CD4-positive, alpha-beta memory T cell (primary cell): ENCODE measurements at places on chromosomes 5 and 9. TPM values are rescaled to one million over a fixed set of nuclear protein-coding genes. Genes with fewer than 3 reads are reported as not detected.

Gene P4HA2
- 0.14 TPM for polyA plus RNA-seq

Gene UAP1L1
- 0.81 TPM for polyA plus RNA-seq

Gene HRCT1
- not detected for polyA plus RNA-seq

Gene PCA3
- not detected for polyA plus RNA-seq

Gene TPPP
- 0.36 TPM for polyA plus RNA-seq

Gene RANBP3L
- not detected for polyA plus RNA-seq

Gene BHMT2
- not detected for polyA plus RNA-seq

Gene PKD2L2
- polyA plus RNA-seq: 0.22 TPM

Gene TMEM252
- not detected for polyA plus RNA-seq

Gene DIRAS2
- not detected for polyA plus RNA-seq

Gene CNTFR
- polyA plus RNA-seq: not detected

Gene CDH9
- not detected for polyA plus RNA-seq

Gene PCDHB4
- polyA plus RNA-seq: not detected

Gene PRDM9
- polyA plus RNA-seq: not detected

Gene DMRT3
- not detected for polyA plus RNA-seq

Gene EIF4EBP3
- 31.9 TPM for polyA plus RNA-seq

Gene LCN12
- polyA plus RNA-seq: not detected

Gene CDC25C
- polyA plus RNA-seq: not detected

Gene NRG2
- polyA plus RNA-seq: not detected

Gene PLAC8L1
- not detected for polyA plus RNA-seq

Gene FSTL4
- polyA plus RNA-seq: not detected

Gene SLC25A2
- polyA plus RNA-seq: not detected

Gene GLRA1
- polyA plus RNA-seq: not detected

Gene RLN1
- 3.6 TPM for polyA plus RNA-seq

Gene C9orf50
- not detected for polyA plus RNA-seq

Gene FAM78A
- polyA plus RNA-seq: 29.2 TPM

Gene SDHA
- 214 TPM for polyA plus RNA-seq

Gene CBY3
- polyA plus RNA-seq: 0.56 TPM
